ENCODE measurements at places on chromosomes 11 and 22. TPM values are rescaled to one million over a fixed set of nuclear protein-coding genes. Genes with fewer than 3 reads are reported as not detected.

The ZNF195 gene
- polyA plus RNA-seq: 21.7 TPM

The CCDC81 gene
- 0.49 TPM for polyA plus RNA-seq

The C11orf97 gene
- polyA plus RNA-seq: not detected

DNA sequence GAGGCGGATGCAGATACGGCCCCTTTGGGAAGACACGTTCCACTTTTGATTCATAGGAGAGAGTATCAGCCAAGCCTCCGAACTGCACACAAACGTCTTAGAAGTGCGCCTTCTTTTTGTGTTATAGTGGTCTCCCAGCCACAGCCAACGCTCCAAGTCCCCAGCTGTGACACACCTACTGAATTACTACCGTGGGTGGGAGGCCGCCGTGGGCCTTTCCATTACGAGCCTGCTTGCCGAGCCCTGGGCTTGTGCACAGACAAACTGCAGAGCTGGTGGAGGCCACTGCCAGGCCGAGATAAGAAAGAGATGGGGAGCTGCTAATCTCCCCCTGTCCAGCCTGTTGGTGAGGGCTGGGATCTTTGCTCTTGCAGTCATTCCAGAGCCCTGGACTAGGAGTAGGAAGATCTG is 761 bp downstream of the HMBS start:
- peak; percentile 41 for DNase-seq

DNA sequence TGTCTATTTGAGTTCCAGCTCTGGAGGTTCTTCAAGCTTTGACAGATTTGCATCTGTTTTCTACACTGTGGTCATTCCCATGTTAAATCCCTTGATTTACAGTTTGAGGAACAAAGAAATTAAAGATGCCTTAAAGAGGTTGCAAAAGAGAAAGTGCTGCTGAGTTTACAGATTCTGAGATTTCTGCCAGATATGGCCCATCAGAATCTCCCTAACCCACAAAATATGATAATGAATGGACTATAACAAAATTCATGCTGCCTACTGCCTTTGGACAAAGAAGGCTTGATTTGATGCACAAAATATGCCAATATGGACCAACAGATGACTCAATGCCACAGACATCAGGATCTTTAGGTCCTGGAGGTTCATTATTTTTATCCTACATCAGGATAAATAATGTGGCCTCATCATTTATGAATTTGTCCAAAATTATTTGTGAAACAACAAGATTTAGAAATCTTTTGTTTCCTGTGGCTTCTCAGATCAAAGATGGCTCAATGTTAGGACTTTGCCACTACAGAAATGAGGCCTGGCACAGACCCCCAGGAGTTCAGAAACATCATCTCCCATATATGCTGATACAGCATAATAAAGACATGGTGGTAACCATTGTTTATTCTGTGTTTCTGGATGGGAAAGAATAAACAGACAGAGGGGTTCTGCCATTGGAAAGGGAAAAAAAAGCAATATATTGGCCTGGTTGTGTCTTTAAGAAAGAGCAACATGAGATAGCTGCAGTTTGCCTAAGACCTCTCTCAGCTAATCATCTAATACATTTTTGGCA is 6.7 kb downstream of the OR5AN1 start:
- DNase-seq: no peak

GRCh38 chr22:30861688-30862552 is 106.7 kb downstream of the MORC2 start:
- peak; percentile 25 for DNase-seq

DNA sequence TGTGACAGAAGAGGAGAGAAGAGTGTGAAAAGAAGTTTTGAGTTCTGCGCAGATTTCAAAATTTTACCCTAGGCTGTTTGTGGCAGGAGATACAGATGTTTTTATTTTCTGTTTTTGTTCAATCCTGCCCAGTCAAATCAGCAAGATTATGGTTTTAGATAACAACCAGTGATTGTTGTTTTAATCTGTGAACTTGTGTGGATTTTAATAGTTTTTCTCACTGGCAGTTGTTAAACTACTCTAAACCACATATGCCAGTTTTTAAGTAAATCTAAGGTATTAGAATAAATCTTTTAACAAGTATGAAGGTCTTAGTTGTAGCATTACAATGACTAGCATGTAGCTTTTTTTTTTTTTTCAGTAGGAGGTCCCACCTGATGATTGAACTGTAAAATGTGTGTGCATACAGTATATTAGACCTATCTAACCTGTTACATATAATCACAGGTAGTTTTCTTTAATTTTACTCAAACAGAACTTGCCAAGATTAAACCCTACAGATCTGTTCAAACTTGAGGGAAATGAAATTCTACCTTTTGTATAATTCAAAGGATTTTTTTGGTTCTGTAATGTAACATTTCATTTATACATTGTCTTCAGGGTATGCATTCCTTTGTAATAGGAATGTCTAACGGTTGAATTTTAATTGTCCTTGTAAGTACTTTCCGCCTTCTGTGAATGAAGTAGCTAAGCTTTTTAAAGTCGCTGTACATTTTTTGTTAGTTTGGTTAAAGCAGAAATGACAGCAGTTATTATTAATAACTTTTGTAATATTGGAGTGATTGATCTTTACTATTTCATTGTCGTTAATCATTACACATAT is 13.3 kb downstream of the ATXN10 start:
- DNase-seq: no peak

DNA sequence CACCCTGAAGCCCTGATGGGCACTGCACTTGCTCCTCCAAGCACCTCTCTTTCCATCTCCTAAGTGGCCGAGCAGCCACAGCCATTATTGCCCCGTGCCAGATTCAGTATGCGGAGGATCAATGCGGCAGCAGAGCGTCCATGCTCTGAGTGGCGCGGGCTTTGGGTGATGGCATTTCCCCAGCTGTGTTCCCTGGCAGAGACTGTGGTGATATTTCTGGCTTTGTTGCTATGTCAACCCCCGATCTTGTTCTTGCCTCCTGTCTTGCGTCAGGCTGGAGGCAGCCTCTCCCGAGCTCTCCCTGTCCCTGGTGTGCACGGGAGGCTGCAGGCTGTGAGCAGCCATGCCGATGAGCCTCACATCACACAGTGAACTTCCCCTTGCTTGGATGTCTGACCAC is 1018.6 kb downstream of the TBC1D22A start:
- no peak for DNase-seq

GRCh38 chr22:20963201-20964052 is 3.6 kb upstream of the AIFM3 start:
- DNase-seq: peak; percentile 15

DNA sequence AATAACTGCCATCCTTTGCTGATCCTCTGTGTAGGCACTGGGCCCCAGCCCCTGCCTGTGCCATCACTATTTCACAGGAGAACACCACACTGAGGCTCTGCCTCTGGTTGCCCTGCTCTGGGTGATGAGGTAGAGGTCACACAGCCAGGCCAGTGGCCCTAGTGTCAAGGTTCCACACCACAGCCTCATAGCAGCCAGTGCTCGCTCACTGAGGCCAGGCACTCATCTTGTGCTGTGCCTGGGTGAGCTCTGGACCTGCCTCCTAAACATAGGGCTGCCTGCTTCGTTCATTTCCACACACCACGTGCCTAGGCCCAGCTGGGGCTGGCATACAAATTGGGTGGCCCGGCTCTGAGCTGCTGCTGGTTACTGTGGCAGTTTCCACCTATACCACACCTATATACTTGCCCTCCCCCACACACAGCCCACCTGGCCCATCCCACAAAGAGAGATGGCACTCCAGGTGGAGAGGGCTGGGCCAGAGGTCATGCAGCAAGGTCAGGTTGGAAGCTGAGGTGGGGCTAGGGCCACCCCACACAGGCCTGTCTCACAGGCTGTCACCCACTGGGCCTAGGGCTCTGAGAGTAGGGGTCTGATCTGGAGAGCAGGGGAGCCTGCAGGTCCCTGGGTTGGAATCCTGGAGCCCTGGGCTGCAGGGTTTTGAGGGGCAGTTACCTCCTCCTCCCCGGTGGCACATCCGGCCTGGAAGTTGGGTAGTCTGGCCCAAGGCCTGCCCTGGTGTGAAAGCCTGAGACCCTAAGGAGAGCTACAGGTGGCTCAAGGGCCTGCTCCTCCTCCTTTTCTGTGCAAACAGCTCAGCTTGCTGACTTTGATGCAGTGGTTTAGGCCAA is 11.2 kb downstream of the KCNQ1OT1 start:
- no peak for DNase-seq
